ENCODE measurements at places on chromosomes 11 and 22.

DNA sequence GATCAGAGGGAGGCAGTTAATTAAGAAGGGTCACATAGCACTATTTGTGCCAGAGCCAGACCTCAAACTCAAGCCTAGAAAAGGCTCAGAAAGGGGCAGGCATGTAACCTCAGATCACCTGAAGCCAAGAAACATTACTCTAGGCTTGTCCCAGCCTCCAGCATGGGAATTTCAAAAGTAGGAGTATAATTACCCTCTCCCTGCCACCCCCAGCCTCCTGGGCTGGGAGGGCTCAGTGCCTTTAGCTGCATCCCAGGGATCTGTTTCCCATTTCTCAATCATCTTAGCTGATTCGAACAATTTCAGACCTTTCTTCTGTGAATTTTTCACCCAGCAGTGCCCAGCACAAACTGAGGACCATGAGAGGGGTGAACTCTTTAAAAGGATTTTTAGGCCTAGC lies 33.1 kb upstream of the LRRC10B start:
- no peak for DNase-seq

- DNase-seq: no peak
Observed at GRCh38 chr11:65130631-65131416, 3.5 kb downstream of the SYVN1 start.

GRCh38 chr11:117127171-117127901 lies 16.8 kb upstream of the PAFAH1B2 start:
- DNase-seq: no peak

DNA sequence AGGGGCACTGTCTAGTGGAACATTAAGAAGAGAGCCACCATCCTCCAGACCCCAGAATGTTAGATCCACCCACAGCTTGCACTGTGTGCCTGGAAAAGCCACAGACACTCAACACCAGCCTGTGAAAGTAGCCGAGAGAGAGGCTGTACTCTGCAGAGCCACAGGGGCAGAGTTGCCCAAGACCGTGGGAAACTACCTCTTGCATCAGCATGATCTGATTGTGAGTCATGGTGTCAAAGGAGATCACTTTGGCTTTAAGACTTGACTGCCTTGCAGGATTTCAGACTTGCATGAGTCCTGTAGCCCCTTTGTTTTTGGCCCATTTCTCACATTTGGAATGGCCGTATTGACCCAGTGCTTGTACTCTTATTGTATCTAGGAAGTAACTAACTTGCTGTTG lies 115.9 kb upstream of the CCDC179 start:
- DNase-seq: no peak

GRCh38 chr11:28756977-28757376 lies 648.8 kb downstream of the METTL15 start:
- DNase-seq: no peak

GRCh38 chr11:92625894-92626293 lies 343.6 kb upstream of the MTNR1B start:
- DNase-seq: no peak

GRCh38 chr22:24009227-24010017 lies 1.7 kb upstream of the CABIN1 start:
- no peak for DNase-seq

GRCh38 chr11:105244160-105244825 lies 104.7 kb upstream of the CARD18 start:
- DNase-seq: no peak

DNA sequence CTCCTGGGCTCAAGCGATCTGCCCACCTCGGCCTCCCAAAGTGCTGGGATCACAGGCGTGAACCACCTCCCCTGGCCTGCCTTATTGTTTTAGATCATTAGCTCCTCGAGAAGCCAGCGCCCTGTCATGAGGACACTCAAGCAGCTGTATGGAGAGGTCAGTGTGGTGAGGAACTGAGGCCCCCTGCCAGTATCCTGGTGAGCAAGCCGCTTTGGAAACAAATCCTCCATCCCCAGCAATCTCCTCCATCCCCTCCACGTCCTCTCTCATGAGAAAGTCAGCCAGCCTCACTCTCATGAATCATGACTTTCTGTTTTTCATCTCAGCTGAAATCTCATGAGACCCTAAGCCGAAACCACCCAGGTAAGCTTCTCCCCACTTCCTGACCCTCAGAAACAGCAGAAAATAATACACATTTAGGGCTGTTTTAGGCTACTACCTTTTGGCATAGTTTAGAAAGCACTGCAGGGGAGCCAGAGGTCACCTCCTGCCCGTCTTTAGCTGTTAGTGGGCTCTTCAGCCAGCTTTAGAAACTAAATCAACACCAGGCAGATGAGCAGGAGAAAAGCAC lies 56.0 kb downstream of the CTTN start:
- DNase-seq: no peak

DNA sequence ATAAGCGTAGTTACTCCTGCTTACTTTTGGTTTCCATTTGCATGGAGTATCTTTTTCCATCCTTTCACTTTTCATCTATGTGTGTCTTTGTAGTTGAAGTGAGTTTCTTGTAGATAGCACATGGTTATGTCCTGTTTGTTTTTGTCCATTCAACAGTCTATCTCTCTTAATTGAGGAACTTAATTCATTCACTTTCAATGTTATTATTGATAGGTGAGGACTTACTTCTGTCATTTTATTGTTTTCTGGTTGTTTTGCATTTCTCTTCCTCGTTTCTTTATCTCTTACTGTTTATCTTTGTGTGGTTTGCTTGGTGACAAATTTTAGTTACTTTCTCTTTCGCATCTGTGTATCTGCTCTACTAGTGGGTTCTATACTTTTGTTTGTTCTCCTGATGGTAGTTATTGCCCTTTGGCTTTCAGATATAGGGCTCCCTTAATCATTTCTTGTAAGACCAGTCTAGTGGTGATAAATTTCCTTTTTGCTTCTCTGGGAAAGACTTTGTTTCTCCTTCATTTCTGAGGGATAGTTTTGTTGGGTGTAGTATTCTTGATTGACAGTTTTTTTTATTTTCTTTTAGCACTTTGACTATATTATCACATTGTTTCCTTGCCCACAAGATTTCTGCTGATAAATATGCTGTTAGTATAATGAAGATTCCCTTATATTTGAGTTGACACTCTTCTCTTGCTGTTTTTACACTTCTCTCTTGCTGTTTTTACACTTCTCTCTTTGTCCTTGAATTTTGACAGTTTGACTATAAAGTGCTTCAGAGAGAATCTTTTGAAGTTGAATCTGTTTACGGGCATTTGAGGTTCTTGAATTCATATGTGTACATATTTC lies 9.0 kb upstream of the RAG1 start:
- DNase-seq: no peak

GRCh38 chr11:22763166-22763565 lies 66.4 kb downstream of the SVIP start:
- no peak for DNase-seq

GRCh38 chr11:117096201-117096991 lies 1.8 kb downstream of the SIK3 start:
- peak; percentile 27 for DNase-seq

DNA sequence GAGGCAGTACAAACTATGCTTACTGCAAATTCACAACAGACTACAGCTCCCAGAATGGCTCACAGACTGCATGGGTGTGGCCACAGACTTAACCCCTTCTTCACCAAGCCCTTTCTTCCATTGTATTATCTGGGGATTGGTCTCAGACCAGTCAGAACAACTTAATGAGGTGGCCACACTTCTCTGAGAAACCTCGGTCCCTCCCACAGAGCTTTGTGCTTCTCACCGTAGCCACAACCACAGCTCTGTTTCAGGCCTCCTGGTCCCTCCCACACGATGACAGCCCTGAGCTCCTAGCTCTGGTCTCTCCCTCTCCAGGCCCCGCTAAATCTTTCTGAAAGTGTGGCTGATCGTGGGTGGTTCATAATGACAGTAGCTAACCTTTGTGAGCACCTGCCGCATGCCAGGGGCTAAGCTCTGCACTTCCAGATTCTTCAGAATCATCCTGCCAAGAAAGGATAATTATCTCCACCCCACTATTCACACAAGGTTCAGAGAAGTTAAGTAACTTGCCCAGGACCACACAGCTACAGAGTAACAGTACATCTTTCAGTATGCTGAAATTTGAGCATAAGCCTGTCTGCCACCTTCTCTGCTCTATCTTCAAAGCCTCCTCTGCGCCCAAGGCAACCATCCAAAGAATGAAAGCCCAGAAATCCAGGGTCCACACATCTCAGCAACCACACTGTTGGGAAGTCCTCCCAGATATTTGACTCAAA lies 5.4 kb downstream of the PDE2A start:
- peak; percentile 43 for DNase-seq

GRCh38 chr22:22848364-22848866 lies 39.2 kb upstream of the IGLL5 start:
- DNase-seq: peak; percentile 38

DNA sequence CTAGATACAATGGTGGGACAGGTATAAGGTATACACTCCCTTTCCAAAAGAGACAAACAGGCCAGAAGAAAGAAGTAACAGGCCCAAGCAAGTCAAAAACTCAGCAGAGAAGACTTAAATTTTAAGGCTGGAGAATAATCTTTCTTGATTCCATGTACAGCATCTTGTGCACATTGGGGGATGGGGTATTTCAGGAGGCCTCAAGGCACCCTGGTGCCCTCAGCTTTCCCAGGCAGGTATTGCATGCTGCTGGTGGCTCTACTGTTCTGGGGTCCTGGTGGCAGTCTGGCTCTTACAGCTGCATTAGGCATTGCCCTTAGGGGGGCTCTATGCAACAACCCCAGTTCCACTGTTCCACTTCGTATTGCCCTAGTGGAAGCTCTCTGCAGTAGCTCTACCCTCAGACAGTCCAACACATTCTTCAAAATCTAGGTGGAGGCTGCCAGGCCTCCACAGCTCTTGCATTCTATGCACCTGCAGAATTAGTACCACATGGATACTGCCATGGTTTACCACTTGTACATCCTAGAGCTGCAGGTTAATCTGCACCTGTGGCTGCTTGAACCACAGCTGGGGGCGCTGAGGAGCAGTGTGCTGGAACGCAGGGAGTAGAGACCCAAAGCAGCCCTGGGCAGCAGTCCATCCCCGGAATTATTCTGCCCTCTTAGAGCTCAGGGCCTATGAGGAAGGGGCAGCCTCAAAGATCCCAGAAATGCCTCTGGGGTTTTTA lies 4.2 kb upstream of the CTSC start:
- no peak for DNase-seq

DNA sequence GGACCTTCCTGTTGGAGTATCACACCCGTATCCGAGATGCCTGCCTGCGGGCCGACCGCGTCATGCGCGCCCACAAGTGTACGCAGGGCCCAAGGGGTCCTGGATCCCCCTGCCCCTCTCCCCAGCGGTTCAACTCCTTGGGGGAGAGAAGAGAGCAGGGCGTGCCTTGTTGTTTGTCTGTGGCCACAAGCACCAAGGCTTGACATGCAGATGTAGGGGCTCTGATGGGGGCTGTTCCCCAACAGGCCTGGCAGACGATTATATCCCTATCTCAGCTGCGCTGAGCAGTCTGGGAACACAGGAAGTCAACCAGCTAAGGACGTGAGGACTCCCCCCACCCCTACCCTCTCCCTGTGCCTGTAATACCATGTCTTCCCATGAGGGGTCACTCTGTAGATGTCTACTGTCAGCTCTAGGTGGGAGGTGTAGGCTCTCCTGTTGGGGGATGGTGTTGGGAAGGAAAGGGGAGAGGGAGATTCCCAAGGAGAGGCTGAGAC lies 6.8 kb downstream of the CFL1 start:
- no peak for DNase-seq

DNA sequence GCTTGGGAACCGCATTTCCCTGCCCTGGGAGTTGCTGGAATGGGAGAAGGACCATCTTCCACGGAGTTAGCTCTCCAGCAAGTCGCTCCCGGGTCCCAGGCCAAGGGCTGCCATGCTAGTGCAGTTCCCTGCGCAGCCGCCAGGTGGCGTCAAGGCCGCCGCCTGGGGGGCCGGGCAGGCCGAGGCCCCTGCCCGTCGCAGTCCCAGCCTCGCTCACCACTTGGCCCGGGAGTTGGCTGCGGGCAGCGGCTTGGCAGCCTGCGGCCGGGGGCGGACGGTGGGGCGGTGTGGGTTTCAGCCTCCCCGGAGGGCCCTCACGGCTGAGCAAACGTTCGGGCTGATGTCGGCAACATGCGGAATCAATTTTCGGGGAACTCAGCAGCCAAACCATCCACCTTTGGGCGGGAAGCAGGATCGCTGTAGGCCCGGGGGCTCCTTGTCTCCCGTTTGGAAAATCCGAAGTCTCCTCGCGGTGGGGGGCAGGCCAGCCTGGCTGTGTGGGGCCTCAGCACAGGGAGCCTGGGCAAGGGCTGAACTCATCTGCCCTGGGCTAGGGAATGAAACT lies 415.1 kb downstream of the SOX6 start:
- DNase-seq: no peak

DNA sequence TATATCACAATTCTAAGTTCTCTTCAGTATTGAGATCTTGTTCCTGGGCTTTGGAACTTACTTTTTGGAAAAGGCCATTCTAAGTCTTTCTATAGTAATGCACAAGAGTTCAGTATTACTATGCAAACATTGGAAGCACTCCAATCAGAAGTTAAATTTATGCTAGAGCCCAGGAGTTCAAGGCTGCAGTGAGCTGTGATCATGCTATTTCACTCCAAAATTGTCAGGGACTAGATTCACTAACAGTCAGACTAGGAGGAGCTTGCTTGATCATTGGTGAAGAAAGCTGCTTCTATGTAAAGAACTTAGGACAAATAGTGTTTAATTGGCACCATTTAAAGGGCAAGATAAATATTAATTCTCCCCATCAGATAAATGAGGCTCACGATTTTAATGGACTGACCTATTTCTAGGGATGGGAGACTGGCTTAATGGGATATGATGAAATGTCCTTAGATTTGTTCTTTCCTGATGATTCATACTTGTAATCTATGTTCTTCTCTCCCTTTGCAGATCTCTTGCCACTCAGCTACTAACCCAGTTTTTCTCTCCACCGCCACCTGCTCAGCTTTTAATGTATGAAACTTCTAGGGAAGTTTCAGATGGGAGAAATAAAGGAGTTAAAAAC lies 32.6 kb upstream of the TMEM123 start:
- no peak for DNase-seq

GRCh38 chr11:12540913-12541582 lies 133.2 kb upstream of the TEAD1 start:
- DNase-seq: no peak

- no peak for DNase-seq
Observed at GRCh38 chr11:114598461-114598860, 2.9 kb upstream of the NXPE4 start.

DNA sequence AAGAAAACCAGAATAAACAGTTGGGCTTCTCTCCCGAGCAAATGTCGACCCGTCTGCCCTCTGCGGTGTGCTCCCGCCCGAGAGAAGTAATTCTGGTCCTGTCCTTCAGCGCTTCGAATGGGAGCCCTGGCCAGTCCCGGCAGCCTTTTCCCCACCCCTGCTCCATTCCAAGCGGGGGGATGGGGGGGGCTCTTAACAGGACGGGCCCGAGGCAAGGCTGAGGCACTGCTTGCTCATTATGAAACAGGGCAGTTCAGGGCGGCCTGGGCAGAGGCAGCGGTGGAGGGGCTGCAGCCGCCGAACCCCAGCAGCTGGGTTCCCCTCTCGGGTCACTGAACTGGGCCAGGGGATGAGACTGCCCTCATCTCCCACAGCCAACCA lies 9.1 kb downstream of the BACE1-AS start:
- no peak for DNase-seq

Data from stimulated activated CD4-positive, alpha-beta T cell treated with anti-CD3 and anti-CD28 coated beads, Interleukin-12 subunit alpha, Interleukin-12 subunit beta, amount 100 ng/mL, for 48 hours (primary cell).